C1 segment of cervical spinal cord (tissue), 14 donors: ENCODE measurements at places on chromosomes 1 and 21.
A peak's percentile ranks its signal among the peaks of the same experiment; 100 is the strongest.

DNA sequence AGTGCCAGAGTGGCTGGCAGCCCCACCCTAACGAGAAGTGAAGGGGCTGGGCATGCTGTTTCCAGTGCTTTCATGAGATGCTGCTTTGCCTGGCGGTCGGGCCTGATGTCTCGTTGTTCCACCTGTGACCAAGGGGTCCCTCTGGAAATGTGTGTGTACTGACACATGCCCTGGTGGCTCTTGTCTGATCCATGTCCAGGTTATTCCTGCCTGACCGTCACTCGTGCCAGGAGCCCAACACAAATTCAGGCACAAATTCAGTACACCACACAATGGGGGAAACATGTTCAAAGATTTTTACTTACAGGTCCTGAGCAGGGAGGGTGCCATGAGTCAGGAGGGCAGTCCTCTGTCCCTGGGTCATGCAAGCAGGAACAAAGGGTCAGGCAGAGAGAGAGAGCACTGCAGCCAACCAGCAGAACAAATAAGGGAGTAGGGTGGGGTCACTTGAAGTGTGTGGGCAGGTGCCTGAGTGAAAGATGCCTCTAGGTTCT, 76.3 kb downstream of the ADARB1 start:
- DNase-seq: no peak

GRCh38 chr21:32726839-32727686, 750 bp downstream of the SYNJ1 start:
- no peak for DNase-seq

DNA sequence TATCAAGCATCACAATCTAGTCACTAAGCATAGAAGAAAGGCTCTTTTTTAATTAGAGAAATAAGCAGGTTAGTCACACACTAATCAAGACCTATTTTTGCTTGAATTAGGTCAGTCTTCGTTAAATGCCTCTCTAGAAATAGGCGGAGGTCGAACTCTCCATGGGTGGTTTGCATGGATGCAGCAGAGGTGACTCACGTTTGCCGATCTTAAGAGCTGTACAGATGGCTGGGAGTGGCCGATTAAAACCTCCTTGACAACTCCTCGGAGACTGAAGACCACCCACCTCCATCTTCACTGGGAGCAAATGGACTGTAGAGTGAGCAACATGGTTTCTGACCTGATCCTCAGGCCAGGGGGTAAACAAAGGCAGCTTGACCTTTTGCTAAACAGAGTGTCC, 249.3 kb downstream of the ZNF648 start:
- DNase-seq: no peak

- no peak for DNase-seq
These were observed 128.2 kb downstream of the APP start for GRCh38 chr21:26042181-26042876.

DNA sequence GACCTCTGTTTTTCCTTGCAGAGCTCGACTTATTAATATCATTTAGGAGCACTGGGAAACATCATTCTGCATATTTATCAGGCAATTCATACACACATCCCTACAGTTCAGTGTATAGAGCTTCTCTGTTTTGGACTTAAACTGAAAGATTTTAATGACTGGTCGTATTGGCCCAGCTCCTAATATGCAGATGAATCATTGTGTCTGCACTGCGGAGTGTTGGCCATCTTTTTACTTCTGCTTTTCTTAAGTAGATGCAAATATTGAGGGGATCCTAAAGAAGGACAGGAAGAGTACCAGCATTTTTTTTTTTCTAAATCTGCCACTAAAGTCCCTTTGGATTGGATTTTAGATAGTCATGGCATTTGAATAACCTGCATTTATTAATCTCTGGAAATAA, 154.8 kb downstream of the BACH1 start:
- DNase-seq: no peak

DNA sequence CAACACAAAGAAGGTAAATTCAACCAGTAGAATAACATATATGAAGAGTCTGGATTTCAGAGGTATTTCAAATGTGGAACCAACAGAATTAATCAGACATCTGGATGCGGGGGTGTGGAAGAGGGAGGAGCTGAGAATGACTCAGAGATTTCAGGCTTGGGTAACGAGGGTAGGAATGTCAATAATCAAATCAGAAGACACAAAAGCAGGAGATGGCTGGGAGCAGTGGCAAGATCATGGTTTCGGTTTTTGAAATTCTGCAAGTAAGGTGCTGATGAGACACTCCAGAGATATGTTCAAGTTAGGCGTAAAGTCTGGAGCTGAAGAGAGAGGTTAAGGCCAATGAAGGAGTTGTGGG, 64.0 kb downstream of the PLPPR5 start:
- DNase-seq: no peak

- no peak for DNase-seq
These were observed 25.8 kb downstream of the CDC7 start for GRCh38 chr1:91526496-91526895.

DNA sequence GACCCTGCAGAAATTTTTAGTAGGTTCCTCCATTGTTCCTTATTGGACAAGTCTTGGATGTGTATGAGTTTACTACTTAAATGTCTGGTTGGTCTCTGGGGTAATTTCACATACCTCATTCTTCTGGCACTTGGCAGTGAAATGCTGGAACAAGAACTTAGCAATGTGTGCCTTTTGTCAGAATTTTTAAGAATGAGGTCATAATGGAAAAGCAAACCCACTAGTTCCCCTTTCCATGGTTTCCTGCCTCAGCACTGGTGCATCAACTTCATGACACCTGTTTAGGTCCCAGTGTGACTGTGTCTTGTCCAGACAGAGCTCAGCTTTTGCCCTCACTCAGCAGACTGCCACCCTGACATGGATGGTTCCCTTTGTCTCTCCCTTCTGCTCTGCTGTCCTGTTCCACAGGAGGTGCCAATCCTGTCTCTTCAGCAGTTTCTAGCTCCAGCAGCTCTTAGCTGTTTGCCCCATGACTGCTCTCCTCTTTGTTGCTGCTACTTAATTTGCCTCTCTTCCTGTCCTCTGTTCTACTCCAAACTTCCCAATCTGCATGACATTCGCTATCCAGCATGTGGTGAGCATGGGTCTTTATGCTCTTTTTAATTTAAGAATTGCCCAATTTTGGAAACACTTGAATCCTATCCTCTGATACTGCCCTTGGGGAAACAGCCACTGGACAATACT, 135.6 kb downstream of the CYYR1 start:
- no peak for DNase-seq

DNA sequence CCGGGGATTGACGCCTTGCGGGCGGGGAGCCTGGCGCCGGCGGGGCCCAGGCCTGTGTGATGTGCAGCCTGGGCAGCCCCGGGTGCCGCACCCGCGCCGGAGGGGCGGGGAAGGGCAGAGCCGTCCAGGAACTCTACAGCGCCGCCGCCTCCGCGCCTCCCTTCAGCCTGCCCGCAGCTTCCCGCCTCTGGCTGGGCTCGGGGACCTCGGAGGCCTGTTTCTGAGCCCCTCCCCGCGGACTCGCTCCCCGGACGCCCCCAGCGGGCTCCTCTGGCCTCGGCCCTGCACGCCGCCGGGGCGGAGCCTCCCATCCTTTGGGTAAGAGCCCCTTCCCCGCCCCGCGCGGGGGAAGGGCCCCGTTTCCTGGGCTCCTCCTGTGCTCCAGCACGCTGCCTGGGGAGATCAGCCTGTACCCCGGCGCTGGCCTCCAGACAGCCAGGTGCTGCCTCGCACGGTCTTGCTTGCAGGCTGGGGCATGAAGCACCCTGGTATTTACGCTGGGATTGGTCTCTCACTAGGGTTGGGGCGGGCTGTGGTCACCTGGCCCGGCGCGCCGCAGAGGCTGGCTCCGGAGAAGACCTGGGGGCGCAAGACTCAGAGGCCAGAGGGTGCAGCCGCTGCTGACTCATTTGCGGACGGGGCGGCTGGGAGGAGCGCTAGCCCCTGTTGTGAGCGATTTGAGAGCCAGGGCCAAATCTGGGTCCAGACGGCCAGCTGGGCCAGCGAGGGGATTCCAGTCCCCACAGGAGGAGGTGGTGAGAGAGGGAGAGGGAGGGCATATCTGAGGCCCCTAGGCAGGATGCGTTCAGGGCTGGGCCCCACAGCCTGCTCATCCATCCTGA, 5.7 kb upstream of the ACOT11 start:
- peak; percentile 40 for DNase-seq

GRCh38 chr1:56973923-56974742, 8.3 kb upstream of the C8B start:
- DNase-seq: no peak

DNA sequence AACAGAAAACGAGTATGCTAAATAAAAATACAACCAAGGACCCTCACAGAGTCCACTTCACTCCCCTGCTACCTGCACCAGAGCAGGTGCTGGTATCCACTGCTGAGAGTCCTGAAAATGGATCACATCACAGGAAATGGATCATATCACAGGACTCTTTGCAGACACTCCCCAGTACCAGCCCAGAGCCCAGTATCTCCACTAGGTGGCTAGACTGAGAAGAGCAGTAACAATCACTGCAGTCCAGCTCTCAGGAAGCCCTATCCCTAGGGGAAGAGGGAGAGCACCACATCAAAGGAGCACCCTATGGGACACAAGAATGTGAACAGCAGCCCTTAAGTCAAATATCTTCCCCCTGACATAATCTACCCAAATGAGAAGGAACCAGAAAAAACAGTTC, 28.0 kb downstream of the AGBL4 start:
- no peak for DNase-seq

- no peak for DNase-seq
These were observed 207.7 kb downstream of the HHAT start for GRCh38 chr1:210536254-210536961.

- DNase-seq: no peak
These were observed 8.6 kb downstream of the CHODL start for GRCh38 chr21:18253221-18253620.

GRCh38 chr1:63679076-63679475, 85.9 kb downstream of the PGM1 start:
- no peak for DNase-seq

- DNase-seq: no peak
These were observed 40.5 kb upstream of the H6PD start for GRCh38 chr1:9194024-9194423.

DNA sequence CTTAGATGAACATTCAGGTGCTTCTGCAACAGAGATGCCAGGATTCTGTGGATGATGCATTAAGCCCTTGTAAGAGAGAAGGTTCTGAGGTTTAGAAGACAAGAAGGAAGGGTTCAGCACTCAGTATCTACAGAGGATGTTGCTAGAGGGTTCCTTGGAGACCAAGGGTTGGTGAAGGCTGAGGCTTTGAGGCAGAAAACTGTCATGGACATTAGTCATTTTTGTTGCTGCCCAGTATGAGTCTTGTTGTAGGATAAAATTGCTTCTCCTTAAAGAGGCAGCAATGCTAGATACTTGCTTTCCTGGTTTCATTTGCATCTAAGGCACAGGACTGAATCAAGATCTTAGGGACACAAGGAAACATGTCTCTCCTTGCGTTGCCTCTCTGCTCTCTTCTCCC, 319.4 kb upstream of the NFIA start:
- DNase-seq: no peak

DNA sequence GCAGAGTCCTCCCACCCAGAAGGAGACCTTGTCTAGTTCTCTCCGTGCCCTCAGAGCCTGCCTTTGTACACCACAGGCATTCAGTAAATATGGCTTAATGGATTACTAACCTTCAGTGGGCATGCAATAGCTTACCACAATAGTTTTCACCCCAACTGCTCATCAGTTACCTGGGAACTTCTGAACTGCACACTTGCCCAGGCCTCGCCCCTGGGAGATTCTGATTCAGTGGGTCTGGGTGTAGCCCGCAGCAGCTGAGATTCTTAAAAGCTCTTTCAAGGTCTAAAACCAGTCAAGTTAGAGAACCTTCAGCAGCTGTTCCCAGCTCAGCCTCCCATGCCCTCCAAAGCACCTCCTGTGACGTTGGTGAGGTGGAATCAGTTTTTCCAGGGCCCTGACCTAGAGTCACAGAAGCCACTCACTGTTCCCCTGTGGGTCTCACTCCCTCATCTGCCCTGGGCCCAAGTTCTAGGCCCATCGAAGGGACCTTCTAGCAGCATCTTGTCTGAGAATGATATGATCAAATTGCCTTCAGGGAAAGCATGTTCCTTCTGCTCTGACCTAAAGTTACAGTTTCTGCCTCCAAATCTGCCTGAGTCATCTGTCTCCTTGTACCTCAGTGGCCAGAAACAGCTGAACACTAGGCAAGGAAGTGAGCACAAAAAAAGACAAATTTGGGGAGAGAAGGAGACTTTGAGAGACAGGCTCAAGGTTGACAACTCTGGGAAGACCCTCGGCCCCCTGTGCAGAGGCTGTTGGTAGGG, 10.8 kb downstream of the ASAP3 start:
- DNase-seq: no peak

GRCh38 chr1:26440259-26440658, 8.1 kb downstream of the DHDDS start:
- DNase-seq: no peak

DNA sequence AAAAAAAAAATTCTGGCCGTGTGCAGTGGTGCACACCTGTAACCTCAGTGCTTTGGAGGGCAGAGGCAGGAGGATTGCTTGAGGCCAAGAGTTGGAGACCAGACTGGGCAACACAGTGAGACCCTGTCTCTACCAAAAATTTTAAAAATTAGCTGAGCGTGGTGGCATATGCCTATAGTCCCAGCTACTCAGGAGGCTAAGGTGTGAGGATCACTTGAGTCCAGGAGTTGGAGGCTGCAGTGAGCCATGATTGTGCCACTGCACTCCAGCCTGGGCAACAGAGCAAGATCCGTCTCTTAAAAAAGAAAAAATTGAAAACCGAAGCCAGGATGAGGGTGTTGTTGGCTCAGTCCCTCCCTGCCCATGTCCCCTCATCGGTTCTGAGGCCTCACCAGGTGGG, 55.9 kb upstream of the PAX7 start:
- no peak for DNase-seq

DNA sequence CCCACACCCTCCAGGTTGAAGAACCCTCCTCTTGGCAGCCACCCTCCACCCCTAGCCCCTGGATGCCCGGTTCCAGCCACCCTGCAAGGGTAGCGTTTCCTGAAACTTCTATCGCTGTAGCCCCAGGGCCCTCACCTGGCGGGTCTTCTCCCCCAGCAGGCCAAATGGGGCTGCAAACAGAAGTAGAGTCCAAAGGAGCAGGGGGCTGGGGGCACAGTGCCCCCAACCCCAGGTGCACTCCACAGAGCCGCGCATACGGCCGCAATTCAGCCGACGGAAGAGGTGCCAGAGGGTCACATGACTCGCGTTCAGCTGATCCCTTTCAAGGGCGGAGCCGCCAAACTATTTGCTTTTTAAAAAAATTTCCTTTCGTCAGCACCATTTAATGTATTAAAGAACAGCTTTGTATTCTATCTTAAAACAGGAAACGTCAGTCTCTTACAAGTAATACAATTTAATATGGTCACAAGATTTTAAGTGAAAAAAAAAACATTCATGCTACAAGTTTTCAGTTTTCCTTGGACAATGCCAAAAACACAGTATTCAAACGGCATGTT, at the start of gene GLMP:
TSS of gene GLMP (minus strand) at position 289 of the 557 bp plus-strand sequence. CDS start at position 255, 34 bp downstream.
- DNase-seq: peak; percentile 46

DNA sequence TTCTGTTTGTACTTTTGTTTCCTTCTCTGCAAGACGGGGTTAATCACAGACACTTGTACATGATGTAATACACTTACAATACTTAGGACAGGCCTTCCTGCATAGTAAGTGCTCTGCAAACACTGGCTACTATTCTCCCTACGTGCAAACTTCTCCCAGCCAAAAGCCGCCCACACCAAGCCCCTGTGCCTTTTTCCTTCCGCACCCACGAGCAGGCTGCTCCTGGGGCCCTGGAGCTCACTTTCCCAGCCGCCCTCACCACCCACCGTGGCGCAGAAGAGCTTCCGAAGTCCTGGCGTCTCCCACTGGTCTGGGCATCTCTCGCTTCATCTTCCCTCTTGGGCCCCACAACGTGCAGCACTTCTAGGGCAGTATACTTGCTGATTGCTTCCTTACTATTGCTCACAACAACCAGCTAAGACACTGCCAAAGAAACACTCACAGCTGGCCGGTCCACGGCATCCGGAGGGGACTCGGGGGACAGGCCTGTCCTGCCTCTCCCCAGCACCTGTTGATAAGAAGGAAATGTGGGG, 22.5 kb upstream of the GPR157 start:
- DNase-seq: no peak
